ENCODE measurements at places on chromosomes 6 and 20.

GRCh38 chr20:47421076-47421475, 64.6 kb upstream of the ZMYND8 start:
- DNase-seq: no peak

DNA sequence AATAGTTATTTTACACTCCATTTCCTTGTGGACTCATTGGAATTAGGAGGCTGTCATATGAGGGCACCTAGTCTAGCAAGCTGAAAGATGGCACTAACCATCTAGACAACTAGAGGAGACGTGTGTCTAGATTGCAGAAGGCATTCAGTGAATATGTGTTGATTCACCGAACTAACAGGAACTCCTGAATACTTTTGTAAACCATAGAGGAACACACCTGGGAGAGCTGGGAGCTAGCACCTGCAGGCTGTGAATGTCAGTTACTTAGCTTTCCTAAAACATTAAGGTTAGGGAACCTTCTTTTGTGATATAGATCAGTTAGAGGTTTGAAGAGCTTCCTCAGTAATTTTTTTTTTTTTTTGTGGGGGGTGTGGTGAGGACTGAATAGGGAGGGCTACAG, 7.7 kb downstream of the OPN5 start:
- no peak for DNase-seq

DNA sequence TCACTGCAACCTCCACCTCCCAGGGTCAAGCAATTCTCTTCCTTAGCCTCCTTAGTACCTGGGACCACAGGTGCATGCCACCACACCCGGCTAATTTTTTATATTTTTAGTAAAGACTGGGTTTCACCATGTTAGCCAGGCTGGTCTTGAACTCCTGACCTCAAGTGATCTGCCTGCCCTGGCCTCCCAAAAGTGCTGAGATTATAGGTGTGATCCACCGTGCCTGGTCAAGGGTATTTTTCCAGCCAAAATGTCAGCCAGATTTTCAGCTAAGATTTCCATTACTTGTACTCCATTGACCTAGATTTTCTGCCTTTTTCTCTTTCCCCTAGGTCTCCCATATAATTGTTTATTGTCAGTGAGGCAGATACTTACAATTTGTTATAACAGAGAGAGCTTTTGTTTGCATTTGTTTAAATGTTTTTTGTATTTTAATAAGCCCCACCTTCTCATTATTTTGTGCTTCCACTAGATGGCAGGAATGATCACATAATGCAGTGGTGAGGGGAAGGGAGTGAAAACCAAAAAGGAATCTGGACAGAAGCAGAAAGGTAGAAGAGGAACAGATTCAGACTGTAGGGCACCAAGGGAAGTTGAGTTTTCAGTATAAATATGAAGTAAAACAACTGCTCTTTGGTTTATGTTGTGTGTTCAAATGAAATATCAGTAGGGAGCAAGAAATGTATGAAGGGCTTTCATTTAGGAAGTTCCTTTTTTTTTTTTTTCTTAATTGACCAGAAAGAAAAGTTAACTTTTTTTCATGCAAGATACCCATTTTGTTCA, 29.7 kb downstream of the RPF2 start:
- DNase-seq: no peak

DNA sequence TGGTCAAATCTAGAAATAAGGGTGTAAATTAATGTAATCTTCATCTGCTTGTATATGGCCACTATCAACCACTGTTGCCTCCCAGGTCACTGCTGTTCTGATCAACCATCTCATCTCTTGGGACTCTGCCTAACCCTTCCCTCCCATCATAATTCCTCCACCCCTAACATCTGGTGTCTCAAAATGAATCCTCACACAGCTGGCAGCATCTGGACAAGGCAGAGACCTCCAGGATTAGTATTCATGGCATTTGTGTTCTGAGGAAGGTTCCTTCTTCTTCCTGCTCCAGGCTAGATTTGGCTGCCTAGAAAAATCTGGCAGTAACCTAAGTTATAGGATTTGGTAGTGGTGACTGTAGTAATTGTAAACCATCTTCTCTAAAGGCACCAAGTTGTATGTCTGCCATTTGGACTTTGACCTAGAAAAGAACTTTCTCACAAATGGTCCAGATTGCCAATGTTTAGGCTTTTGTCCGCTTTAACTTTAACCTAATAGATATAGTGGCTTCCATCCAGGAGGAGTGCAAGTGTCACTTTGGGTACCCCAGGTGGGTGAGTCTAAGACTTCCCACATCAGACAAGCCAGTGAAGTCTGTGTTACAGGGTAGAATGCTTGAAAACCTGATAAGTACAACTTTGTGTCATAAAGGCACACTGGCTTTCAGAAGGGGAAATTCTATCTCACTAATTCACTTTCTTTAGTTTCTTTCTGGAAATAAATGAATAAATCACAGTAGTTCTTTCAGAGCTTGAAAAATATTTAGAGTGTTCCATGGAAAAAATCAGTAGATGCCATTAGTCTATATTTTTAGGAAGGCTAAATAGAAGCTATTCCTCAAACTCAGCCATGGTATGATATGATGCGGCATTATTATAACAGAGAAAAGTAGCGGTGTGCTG, 3.0 kb upstream of the PHACTR2 start:
- no peak for DNase-seq

DNA sequence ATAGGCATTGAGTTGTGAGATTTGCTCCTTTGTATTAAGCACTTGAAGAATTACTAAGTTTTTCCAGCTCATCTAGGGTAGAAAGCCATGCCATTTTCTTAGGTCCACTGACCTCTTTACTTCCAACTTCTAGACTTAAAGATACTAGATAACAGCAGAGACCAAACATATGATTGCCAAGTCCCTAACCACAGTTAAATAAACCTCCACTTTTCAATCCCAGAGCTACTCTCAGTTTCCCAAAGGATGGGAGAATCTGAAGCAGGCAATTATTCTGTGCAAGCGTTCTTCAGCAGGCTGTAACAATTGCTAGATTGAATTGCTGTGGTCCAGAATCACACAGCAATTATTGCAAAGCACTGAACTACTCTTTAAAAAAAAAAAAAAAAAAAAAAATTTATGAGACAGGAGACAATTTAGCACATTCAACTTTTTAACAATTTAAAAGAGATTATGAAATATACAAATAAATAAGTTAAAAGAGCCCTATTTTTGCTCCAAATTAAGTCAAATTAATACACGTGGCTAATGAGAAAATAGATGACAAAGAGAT, 104.0 kb upstream of the PRSS16 start:
- no peak for DNase-seq

GRCh38 chr6:107821591-107821990, 2.5 kb downstream of the SCML4 start:
- DNase-seq: no peak

GRCh38 chr6:2611092-2611491, 139.6 kb downstream of the MYLK4 start:
- no peak for DNase-seq

- DNase-seq: no peak
Observed at GRCh38 chr6:41896281-41896680, 1.1 kb upstream of the USP49 start.

- DNase-seq: no peak
Observed at GRCh38 chr6:36791521-36792135, 47.6 kb downstream of the CPNE5 start.

DNA sequence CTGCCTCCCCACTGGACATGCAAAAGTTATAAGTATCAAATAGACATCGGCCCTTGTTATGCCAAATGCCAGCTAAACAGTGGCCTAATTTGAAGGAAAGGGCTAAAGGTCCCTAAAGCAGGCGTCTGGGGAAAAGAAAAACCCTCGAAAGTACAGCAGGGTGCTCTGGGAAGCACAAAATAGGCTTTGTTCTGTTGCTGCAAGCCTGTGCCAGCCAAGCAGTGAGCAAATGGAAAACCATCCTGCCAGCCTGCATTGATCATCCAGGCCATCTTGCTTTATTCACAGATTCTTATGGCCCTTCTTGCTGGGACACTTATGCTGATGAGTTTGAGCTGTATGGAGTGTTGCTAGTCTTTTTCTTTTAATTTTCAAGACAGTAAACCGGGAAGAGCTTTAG, 62.2 kb upstream of the PLEKHG1 start:
- no peak for DNase-seq
